ENCODE measurements at places on chromosomes 12 and 14.

- DNase-seq = no peak
Measured at GRCh38 chr14:99023371-99023770, 248.6 kb downstream of the BCL11B start.

DNA sequence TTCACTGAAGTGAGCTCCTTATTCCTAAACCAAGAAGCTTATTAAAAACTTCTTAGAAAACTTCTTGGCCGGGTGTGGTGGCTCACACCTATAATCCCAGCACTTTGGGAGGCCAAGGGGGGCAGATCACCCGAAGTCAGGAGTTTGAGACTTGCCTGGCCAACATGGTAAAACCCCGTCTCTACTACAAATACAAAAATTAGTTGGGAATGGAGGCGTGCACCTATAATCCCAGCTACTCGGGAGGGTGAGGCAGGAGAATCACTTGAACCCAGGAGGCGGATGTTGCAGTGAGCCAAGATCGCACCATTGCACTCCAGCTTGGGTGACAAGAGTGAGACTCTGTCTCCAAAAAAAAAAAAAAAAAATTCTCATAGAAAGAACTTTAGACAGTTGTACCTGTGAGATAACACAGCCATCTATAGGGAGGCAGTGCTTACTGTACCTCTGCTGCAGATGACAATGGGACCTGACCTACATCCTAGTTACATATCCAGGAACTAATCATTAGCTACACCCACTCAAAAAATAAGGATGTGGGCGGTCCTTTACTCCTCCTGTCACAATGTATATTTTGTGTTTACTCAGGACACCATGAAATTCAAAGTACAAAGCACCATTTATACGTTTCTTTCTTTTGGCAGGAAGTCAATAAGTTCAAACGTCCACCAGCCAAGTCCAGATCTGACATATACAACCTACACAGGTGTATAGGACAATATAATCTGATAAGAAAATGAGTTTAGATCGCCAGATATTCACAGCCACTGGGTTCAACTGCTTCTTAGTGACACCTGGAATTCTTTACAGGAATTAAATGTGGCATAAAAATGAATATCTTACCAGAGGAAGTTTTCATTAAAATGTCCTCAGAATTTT is 14.9 kb downstream of the STXBP6 start:
- no peak for DNase-seq

GRCh38 chr14:77902811-77903210 is 102.9 kb downstream of the ADCK1 start:
- DNase-seq = no peak

DNA sequence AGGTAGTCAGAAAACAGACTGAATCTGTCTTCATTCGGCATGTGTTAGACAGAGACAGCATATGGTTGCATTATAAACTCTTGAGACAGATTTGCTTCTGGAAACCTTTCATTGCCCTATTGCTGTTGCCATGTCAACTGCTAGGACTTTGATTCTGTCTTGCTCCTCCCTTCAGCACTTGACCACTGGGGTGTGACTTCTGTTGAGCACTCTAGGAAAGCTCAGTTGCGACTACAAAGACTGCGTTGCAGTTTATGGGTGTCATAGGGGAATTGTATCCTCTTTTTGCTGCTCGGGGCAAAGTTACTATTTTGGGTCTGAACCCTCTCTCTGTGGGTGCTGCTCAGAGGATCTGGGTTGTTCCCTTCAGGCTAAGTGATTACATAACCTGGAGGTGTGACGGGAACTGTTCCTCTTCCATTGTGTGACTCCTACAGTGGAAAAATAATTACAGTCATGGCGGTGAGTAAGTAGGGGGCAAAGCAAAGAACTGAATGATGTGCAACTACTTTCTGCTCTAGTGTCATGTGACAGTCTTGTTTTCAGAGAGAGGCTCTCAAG is 44.3 kb upstream of the TRIM9 start:
- DNase-seq = no peak

GRCh38 chr14:95497561-95498011 is 18.9 kb downstream of the SYNE3 start:
- no peak for DNase-seq

- DNase-seq = no peak
Measured at GRCh38 chr12:52254965-52255751, 19.3 kb upstream of the KRT86 start.

GRCh38 chr12:10374624-10375018 is 15.2 kb downstream of the KLRK1 start:
- no peak for DNase-seq

DNA sequence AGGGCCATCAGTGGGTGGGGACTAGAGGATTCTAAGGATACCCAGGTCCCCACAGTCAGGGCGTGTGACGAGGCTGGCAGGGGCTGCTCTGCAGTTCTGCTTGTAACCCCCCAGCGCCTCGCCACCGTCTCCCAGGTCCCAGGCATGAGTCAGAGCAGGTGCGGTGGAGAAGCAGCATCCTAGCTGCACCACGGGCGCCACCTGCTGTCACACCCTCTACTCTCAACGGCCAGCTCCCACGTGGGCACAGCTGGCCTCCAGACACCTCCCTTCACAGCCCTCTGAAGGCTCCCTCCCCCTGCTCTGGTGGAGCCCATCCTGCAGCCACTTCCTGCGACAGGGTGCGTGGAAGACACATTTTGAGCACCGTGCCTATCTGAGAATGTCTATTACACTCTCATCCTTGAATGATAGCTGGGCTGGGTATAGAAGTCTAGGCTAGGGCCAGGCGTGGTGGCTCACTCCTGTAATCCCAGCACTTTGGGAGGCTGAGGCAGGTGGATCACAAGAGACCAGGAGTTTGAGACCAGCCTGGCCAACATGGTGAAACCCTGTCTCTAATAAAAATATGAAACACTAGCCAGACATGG is 6.9 kb upstream of the NUDT14 start:
- no peak for DNase-seq

DNA sequence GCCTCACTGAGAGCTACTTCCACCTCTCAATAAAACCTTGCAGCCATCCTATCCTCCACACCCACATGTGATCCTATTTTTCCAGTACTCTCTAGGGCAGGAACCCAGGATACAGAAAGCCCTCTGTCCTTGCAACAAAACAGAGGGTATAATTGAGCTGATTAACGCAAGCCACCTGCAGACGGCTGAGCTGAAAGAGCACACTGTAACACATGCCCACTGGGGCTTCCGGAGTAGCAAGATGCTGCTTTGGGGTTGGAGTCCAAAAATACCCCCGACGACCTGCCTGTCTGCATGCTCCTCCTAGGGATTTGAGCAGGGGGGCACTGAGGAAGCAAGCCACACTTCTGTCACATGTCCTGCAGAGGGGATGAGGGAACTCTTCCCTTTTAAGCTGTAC is 401.1 kb upstream of the FOXG1 start:
- DNase-seq = no peak

- DNase-seq = no peak
Measured at GRCh38 chr12:15778126-15778525, 11.1 kb downstream of the EPS8 start.

- DNase-seq = no peak
Measured at GRCh38 chr12:67786086-67786485, 137.5 kb downstream of the DYRK2 start.

DNA sequence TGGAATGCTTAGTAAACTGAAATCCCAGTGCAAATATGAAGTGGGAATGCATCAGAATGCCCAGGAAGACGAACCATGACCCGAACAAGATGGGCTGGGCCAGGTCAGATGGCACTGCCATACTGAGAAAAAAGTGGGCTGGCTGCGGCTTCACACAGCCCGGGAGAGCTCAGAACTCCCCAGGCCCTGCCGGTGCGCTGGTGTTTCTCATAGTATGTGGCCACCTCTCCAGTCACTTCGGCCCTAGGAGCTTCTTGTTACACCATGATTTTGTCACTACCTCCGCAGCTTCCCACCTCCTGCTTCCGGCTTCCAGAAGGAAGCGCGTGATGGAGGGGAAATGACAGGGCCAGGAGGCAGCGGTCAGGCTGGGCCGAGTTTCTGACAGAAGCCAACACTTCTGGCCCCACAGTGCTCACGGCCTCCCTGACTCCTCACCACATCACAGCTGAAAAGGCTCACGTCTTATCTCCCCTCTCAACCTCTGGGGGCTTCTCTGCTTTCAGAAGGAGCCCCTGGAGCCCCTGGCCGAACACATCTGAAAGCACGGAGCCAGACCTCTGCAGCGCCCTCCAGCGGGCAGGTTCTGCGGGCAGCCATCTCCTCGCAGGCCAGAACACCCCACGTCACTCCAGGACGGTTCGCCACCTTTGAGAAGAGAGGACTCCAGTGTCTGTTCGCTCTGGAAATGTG is 30.7 kb downstream of the DAD1 start:
- no peak for DNase-seq

DNA sequence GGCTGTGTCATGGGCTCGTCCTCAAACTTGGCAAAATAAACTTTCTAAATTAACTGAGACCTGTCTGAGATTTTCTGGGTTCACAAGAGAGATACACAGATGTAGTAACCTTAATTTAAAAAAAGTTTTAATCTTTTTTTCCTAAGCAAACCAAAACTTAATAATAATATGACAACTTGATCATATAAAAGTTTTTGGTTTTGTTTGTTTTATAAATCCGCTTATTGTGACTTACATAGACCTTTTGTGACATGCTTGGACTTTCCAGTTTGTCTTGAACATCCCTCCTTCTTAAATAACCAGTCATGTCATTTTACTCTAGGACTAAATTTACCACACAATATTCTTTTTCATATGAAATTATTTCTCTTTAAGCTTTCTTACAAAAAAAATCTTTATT is 8.5 kb downstream of the RDH12 start:
- no peak for DNase-seq

DNA sequence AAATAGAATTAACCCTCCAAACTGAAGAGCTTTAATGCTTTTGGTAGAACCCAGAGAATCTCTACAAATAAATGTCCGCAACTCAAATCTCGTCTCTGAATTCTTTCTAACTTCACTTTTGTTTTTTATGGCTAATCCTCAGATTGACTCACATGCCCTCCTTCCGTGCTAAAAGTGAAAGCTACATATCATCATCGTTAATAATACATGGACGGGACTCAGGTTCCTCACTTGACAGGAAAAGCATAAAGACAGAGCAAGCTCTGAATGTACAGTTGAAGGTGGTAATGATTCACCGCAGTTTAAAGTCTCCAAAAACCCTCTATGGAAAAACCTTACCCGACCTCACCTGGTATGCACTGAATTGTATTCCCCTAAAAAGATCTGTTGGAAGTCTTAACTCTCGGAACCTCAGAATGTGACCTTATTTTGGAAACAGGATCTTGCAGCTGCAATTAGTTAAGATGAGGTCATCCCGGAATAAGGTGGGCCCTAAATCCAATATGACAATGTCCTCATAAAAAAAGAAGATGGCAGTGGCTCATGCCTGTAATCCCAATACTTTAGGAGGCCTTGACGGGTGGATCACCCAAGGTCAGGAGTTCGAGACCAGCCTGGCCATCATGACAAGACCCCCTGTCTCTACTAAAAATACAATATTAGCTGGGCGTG is 147.4 kb upstream of the FOXN3 start:
- DNase-seq = no peak

- no peak for DNase-seq
Measured at GRCh38 chr14:53020193-53020932, 69.5 kb upstream of the FERMT2 start.

- DNase-seq = no peak
Measured at GRCh38 chr14:95261616-95262510, 57.8 kb downstream of the CLMN start.

DNA sequence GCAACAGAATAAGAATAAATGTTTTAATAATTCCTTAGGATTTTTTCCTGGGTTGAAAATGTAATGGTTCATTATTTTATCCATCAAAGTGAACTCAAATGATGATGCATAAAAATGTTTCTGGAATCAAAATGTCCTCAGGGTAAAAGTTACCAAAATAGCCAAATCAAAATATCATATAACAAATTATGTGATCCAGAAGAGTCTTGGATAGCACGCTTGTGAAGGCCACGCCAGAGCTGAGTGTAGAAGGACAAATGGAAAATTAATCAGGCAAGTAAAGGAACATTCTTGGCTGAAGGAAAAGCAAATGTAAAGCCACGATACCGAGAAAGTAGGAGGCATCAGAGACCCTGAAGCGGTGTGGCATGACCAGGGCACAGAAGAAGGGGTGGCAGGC is 169.2 kb downstream of the CAPZA3 start:
- DNase-seq = no peak

DNA sequence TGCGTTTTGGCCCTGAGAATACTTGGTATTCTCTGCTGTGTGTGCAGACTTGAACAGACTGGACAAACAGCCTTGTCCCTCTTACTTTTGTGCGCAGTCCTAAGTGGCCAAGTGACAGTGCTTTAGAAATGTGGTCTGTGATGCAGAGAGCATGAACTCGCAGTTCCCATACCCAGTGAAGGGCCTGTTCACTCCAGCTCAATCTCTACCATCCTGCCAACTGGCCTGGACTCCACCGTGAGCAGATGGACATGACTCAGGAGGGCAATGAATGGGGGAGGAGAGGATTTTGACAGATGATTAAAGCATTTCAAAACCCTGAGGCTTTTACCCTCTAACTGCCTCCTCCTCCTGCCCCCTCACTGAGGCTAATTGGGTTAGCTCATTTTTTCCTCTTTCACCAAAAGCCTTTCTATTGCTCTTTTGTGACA is 62.5 kb upstream of the PYGL start:
- DNase-seq = no peak

- peak; percentile 84 for DNase-seq
Measured at GRCh38 chr12:122860040-122860853, 25.0 kb downstream of the HIP1R start.

GRCh38 chr14:96263347-96264199 is 7.6 kb downstream of the BDKRB1 start:
- no peak for DNase-seq

- DNase-seq = no peak
Measured at GRCh38 chr14:100694579-100695422, 31.9 kb upstream of the DLK1 start.

DNA sequence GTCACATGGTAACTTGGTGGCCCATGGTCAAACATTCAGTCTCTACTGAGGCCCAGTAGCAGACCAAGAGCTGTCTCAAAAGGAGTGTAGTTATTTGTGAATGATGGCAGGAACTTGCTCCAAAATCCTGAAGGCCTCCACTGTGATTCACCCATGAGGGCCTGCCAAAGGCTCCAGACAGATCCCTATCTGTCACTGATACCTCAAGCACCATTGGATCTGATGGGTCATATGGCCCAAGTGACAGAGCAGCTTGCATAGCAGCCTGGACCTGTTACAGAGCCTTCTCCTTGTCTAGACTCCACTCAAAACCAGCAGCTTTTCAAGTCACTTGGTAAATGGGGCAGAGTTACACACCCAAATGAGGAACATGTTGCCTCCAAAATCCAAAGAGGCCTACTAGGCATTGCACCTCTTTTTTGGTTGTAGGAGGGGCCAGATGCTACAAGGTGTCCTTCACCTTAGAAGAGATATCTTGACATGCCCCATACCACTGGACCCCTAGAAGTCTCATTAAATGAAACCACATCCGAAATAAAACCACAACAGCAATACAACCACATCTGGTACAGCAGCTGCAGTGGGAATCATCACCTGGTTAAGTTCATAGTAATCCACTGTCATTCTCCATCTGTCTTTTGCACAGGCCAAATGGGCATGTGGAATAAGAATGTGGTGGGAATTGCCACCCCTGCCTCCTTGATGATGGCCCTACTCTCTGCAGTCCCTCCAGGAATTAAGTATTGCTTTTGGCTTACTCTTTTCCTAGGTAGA is 150.4 kb upstream of the MAX start:
- DNase-seq = no peak
